ENCODE measurements at places on chromosomes 3 and 15.

- DNase-seq = no peak
Measured at GRCh38 chr3:136954251-136954650, 3.5 kb upstream of the IL20RB start.

DNA sequence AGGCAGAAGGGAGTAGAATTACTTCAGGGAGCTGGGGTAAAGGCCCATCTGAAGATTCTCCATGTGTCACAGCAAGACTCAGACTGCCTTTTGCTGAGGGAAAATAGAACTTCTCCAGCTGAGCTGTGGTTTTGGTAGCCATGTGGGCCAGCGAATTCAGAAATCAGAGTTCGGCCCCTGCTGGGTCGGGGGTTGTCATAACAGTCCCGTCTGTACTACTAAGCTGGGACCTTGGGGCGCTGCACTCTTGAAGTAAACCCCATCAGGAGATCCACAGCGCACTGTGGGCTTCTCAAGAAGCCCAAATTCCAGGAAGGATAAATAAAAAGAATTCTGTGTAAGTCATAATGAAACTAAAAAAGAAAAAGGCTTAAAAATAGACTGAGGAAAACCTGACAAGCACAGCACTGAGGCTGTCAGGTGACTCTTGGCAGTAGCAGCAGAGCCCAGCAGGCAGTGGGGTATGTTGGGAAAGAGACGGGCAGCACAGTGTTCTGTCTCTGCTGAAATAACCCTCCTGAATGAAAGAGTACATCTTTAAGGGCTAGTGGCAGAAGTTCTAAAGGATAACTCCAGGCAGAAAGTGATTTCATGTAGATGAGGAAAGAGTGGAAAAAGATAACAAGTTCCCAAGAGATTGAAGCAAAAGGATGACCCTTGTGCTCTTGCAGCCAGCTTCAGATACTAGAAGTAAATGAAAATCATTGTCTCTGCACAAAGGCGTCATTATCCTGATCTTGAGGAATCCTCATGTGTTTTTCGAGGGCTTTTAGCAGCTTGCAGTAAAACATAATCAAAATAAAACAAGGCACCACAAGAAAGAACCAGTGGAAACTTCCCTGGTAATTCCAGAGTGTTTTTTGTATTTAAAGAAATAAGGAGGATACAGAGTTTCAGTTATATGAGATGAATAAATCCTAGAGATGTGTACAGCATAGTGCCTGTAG is 74.5 kb downstream of the RAB7A start:
- DNase-seq = peak; percentile 77

GRCh38 chr3:166425900-166426611 is 588.8 kb upstream of the BCHE start:
- DNase-seq = no peak

- no peak for DNase-seq
Measured at GRCh38 chr3:106635271-106635670, 742.0 kb upstream of the CCDC54 start.

DNA sequence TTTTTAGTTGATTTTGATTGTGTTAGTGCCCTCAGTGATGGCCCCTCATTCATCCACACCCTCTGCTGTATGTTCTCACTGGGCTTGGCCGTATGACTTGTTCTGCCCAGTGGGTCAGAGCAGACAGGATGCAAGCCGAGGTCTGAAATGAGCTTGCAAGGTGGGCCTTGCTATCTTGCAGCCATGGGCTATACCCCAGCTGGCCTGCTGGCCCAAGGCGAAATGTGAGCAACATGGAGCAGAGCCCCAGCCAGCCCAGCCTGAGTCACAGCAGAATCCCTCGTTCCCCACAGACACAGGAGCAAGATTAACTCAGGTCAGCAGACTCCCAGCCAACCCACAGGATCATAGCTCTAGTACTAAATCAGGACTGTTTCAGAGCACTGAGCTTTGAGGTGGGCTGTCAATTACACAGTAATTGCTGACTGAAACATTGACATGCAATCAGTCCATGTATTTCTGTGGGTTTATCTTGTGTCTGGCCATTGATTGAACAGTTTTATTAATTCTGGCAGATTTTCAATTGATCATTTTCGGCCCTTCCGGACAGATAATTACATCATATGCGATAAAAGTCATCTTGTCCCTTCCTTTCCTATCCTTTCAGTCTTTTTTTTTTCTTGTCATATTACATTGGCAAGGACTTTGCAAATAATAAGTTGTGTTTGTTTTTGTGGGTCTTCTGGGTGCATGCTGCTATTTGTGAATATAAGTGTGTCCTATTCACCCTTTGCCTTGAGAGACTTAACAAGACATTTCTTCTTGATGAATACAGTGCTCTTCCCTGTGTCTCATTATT is 27.1 kb downstream of the KLF15 start:
- DNase-seq = no peak

DNA sequence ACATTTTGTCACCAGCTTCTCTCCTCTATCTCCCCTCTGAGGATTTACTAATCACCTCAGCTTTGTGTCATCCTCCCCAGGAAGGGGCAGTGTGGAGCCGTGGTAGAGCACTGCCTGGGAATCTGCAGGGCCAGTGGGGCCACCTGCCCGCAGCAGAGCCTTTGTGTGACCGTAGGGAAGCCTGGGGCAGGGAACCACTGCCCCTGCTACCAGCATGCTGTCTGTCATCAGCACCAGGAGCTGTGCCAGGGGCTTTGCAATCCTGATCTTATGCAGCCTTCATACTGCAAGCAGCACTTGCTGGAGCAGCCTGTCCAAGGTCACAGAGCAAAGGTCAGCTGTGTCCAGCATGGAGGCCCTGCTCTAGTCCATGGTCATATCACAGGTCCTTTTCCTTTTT is 170.2 kb upstream of the IL12A start:
- DNase-seq = no peak

All from activated naive CD4-positive, alpha-beta T cell treated with anti-CD3 and anti-CD28 coated beads, Interleukin-2, amount 50 U/mL, for 72 hours (primary cell).